ENCODE measurements at places on chromosomes 7 and 10. TPM values are rescaled to one million over a fixed set of nuclear protein-coding genes. Genes with fewer than 3 reads are reported as not detected.

PSPH gene
- 51.6 TPM for total RNA-seq

NAT16 gene
- total RNA-seq, result 2.4 TPM

LLCFC1 gene
- not detected for total RNA-seq

FXYD4 gene
- not detected for total RNA-seq

TIMM23B gene
- total RNA-seq, result 23.2 TPM

GPR22 gene
- not detected for total RNA-seq

CALML3 gene
- not detected for total RNA-seq

DNA sequence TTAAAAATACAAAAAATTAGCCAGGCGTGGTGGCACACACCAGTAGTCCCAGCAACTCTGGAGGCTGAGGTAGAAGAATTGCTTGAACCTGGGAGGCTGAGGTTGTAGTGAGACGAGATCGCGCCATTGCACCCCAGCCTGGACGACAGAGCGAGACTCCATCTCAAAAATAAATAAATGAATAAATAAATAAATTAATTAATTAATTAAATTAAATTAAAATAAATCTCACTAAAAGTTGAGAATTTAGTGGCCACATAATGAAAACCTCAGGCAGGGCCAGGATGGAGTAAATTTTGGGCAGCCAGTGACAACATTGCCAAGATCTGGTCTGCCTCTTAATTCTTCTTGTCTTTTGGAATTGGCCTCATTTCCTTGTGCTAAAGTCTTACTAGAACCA, 187.5 kb upstream of the FEZF1 start:
- DNase-seq, result no peak

DNA sequence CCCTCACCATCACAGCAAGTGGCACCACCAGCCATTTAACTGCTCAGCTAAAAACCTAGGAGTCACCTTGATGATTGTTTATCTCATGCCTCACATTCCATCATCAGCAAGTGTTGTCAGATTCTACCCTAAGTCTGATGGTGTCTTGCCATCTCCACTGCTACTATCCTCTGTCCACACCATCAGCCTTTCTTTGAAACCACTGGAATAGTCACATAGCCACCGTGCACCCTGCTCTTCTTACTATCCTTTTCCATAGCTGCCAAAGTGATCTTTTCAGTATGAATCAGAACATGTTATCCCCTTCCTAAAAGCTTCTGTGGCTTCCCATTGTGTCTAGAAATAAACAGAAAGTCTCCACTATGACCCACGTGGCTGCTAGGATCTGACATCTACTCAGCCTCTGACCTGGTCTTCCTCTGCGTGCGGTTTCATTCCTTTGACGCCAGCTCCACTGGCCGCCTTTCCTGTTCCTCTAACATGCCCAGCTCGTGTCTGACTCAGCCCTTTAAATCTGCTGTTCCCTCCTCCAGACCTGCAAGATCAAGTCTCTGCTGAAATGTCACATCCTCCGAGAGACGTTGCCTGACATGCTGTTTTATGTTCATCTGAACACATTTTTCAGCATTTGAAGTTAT, 16.5 kb upstream of the CHN2 start:
- no peak for DNase-seq

- DNase-seq, result peak; percentile 23
Observed at GRCh38 chr7:29955799-29956486, 33.7 kb downstream of the SCRN1 start.

DNA sequence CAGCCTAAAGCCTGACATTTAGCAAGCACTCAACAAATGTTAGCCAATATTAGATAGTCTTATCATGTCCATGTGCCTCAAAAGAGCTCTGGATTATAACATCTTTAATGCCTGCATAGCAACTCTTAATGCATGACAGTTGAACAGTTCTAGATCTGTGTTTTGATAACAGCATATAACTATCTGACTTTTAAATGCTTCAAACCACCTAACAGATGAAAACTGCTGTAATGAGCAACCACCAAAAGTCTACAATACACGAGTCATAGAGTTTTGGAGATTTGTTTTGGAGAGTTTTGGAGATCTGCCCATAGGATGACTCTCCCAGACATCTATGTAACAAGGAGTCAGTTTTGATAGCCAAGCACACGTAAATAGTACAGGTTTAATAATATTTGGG, 227.3 kb downstream of the TWIST1 start:
- no peak for DNase-seq

DNA sequence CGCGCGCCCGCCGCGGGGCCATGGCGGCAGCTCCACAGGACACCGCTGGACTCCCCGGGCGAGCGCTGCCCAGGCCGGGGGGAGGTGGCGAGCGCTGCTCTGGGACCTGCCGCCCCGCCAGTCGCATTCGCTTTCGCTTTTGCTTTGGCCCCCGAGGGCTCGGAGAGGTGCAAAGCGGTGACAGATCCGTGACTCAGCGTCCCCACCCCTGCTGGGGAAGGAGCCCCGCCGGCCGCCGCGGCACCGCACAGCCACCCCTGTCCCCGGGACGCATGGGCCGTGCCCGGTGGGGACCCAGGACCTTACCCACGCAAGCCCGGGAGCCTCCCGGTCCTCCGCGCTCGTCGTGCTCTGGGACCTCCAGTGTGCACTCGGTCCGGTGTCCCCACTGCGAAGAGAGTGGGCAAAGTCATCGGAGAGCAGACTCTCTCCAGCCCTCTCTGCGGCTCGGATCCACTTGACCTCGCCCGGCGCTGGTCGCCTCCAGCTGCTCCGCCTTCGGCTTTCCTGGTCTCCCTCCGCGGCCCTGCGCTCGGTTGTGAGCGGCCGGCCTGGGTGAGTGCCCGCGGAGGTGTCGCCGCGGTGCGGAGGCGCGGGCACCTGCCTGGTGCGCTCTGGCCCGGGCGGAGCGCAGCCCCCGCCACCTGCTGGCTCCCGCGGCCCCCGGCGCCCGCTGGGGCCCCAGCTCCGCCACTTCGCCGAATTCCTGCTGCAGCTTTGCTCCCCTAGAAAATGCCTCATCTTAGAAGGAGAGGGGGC, at the start of gene IL15RA:
TSS of gene IL15RA (minus strand) at position 73 of the 759 bp plus-strand sequence. CDS start at position 22, 51 bp downstream.
- DNase-seq, result peak; percentile 74

DNA sequence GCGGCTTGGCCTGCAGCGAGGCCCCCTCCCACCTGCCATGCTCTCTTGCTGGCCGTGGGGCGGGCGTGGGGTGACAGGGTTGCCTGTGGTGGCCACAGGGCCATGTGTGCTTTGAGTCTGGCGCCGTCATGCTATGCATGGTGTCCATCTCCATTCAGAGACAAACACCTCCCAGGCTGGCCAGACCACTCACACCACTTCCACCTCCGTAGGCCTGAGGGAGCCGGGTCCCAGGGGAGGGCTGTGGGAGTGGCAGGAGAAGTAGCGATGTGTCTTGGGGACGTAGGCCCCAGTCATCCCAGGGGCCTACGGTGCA, 65.5 kb downstream of the DNAJB6 start:
- no peak for DNase-seq

- no peak for DNase-seq
Observed at GRCh38 chr10:120685136-120685535, 166.0 kb upstream of the WDR11 start.

GRCh38 chr10:97542169-97543024, 30.2 kb upstream of the ANKRD2 start:
- no peak for DNase-seq

DNA sequence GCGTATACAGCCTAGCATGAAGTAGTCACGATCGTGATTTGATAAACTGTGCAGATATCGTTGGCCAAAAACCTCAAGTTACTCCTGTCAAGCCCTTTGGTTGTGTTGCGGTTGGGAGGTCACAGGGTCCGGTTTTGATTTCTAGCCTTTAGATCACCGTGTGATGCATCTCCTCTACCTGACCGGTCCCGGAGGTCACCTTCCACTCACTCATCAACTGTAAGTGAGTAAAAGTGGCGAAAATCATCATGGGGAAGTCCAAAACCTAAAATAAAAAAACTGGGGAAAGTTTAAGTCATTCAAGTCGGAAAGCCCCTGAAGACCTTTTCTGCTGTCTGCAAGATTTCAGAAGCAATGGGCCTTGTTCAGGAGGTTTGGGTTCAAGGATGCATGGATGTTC, 62.8 kb downstream of the ADARB2 start:
- no peak for DNase-seq

DNA sequence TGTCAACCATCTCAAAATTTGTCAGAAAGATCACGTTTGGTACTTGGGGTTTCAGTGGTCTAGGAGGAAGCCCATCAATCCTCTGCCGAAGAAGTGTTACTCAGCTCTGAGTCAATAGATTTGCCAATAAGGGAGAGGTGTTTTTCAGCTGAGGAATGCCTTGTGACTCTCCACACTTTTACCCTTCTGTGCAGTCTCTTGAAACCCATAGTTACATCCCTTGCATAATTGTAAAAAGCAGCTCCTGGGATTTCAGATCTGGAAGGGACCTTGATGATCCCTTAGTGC, 47.5 kb downstream of the INSYN2A start:
- no peak for DNase-seq

- no peak for DNase-seq
Observed at GRCh38 chr10:123297175-123297574, 143.0 kb downstream of the BUB3 start.

DNA sequence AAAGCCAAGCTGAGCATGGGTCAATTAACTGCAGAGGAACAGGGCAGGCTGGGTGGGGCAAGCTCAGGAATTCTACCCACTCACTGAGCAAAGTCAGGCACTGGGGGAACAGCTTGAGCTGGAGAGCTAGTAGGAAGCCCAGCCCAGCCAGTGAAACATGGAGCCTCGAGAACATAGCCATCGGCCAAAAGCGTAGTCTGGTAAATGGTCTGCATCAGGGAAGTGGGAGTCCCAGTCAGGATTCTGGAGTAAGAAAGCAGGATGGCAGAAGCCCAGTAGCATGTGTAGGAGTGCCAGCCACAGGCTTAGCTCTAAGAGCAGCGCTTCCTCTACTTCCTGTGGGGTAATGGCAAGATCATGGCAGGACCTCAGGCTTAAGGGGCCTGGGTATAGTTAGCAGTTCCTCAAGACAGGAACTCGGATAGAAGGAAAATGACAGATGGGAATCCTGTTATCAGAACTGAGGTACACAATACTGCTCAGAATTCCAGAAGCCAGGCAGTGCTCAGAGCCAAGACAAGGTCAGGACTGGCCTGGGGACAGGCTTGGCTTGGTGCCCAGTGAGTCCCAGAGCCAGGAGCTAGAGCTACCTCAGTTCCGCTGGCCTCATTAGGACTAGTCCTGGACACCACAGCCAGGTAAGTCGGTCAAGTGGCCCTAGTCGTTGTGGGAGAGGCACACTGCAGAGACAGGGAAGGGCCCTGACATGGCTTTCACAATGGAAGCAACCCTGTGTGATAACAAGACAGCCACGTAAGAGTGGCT, 65.4 kb upstream of the MXI1 start:
- DNase-seq, result no peak

GRCh38 chr7:132412435-132412834, 163.8 kb downstream of the PLXNA4 start:
- DNase-seq, result no peak

GRCh38 chr7:158077934-158078910, 509.4 kb downstream of the PTPRN2 start:
- no peak for DNase-seq

DNA sequence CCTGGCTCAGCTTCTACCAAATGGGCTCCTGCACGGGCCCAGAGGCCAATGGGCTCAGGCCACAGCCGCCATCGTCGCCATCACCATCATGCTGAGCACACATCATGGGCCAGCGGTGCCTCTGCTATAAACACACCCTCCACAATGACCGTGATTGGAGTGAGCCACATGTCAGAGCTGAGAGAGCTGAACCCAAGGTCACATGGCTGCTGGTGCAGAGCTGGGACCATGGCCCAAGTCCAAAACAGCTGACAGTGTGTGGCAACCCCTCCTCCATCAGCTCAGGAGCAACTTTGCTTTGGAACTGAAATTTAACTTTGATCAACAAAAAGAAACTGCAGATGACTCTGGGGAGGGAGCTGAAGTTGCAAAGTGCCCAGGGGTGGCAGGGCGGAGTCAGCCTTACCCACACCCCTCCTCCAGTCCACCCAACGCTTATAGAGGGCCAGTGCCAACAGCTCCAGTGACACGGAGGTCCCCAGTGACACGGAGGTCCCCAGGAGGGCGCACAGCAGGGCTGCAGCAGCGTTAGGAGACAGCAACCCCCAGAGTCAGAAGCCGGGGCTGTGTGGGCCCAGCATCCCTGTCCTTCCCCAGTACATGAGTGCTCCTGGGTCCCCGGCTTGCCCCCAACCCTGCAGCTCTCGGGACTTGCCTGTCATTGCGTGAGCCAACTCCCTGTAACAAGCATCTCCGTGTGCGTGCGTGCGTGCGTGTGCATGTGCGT, 249.6 kb downstream of the ELFN1 start:
- no peak for DNase-seq

- no peak for DNase-seq
Observed at GRCh38 chr7:51244885-51245284, 71.7 kb downstream of the COBL start.

DNA sequence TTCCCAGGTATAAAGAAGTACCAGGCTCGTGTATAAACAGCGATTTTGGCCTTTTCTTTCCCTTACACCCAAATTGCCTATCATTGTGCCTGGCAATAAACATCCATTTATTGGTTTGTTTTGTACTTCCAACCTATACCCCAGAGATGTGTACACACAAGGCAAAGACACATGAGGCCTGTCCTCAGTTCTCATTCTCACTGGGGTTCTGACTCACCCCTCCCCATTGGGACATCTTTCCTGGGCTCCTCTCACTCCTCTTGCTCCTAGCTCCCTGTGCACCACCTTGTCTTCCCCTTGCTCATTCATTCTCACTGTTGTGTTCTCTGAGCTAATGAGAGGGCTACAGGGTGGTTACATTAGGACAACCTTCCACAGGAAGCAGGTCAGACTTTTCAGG, 240.7 kb downstream of the ANK3 start:
- DNase-seq, result no peak

DNA sequence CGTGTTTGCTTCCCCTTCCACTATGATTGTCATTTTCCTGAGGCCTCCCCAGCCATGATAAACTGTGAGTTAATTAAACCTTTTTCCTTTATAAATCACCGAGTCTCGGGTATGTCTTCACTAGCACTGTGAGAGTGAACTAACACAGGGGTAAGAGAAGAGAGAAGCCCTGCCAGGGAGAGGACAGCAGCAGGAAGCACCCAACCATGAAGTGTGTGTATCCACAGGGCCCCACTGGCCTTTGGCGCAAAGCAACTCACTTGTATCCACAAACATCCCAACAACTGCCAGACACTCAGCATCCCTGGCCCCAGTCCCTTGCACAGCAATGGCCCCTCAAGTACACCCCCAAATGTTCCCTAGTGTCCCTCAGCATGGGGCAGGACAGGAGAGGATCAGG, 115.1 kb downstream of the MAD1L1 start:
- no peak for DNase-seq

GRCh38 chr7:123846217-123846891, 1.4 kb downstream of the HYAL4 start:
- no peak for DNase-seq

DNA sequence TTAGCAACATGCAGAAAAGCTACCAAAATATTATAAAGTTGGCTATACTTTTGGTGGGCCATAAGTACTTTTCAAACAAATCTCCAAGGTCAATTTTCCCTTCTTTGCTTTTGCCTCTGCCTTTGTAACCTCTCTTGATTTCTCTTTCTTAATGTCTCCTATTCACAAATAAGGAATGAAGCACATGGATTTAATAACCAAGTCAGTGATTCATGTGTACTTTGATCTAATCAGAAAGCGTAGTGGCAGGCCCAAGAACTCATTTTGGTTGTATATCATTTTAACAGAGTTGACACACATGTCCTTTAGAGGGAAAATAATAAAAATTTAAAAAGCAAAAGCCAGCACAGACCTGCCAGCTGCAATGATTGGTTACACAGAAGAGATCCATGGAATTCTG, 93.7 kb downstream of the FZD1 start:
- no peak for DNase-seq

Measured in glutamatergic neuron (in vitro differentiated cells).